Fibroblast of gingiva (primary cell): ENCODE measurements at places on chromosomes 7 and 10.

DNA sequence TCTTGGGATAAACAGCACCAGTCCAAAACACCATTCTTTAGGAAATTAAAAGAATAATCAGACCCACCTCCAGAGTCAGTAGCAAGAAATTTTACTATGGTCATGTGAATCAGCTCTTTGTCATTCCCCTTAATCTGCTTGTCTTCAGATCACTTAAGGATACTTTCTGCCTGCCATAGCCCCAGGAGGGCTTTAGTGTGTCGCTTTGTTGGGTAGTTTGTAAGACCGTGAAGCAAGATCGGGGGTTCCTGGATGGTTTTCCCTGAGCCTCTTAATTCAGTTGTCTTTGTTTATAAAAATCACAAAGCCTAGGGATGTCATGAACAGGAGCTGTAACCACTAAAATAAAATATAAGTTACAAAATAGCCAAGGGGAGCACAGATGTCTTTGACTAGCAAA lies 223.6 kb downstream of the RELN start:
- DNase-seq, result no peak

DNA sequence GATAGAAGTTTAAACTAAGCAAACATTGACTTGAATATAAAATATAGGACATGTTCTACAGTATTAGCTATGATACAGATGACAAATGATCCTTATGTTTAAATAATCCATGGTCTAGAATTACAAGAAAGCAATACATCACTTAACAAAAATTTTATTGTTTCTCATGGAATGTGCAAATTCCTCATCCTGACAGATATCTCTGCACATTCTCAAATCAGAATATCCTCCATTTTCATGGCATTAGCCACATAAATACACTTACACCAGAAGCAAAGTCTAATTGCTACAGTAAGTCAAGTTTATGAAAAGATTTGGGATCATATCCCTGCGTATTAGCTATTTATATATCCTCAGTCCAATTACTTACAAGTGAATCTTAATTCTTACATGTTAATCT lies 57.6 kb downstream of the PCLO start:
- no peak for DNase-seq

- DNase-seq, result no peak
These were observed 19.1 kb downstream of the ADAM8 start for GRCh38 chr10:133257489-133258065.

- DNase-seq, result no peak
These were observed 96.3 kb downstream of the OAT start for GRCh38 chr10:124322191-124322980.

DNA sequence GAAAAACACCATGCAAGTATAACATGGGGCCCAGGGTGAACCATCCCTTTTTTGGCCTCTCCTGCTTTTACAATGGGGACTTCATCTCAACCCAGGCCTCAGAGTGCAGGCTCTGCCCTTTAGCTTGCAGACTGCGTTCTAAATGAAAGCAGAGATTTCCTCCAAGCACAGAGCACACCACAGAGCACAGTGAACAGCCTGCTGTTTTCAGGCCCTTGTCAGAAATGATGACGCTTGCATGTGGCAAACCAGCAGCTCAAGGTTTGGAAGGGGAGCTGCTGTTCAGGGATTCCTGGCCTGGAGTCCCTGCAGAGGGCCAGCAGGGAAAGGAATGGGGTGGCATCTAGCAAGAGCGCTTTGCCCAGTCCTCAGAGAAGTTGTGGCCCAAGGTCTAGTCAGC lies 167.3 kb upstream of the CDCA7L start:
- DNase-seq, result no peak

GRCh38 chr7:151240536-151240935 lies 8.0 kb downstream of the SMARCD3 start:
- DNase-seq, result no peak

DNA sequence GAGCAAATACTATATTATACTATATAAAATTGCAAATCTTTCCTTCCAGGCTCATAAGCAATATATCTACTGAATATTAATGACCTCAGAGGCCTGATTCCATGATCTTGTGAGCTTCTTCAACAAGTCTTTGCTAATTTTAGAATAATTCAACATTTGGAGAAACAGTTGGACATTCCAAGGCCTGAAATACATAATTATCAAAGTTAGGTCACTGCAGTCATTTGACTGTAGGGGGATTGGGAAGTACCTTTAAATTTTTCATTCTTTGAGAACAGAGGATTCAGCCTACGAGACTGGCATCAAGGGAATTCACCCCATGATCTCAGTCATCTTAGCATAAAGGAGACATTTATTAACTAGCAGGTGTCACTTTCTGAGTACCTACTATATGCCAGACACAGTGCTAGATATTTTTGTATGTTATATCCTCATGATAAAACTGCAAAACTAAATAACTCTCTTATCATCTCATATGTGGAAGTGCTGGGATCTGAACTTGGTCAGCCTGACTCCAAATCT lies 85.4 kb downstream of the DOCK4 start:
- DNase-seq, result no peak

GRCh38 chr10:34126371-34127151 lies 688.5 kb downstream of the PARD3 start:
- no peak for DNase-seq

DNA sequence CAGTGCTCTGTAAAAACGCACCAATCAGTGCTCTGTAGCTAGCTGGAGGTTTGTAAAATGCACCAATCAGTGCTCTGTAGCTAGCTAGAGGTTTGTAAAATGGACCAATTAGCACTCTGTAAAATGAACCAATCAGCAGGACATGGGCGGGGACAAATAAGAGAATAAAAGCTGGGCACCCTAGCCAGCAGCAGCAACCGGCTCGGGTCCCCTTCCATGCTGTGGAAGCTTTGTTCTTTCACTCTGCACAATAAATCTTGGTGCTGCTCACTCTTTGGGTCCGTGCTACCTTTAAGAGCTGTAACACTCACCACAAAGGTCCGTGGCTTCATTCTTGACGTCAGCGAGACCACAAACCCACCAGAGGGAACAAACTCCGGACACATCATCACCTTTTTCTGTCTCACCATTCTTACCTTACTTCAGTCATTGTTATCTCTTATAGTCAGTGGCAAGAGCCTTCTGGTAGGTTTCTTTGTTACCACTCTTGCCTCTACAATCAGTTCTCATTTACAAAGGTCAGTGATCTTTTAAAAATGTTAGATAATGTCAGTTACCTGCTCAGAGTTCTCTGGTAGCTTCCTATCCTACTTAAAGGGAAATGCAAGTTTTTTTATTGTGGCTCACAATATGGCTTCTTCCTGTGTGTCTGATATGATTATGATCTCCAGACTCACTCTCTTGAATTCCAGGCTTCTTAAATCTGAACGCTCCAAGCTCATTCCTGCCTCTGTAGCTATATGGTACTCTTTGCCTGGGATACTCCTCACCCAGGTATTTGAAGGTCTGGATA lies 4.5 kb downstream of the STAM start:
- DNase-seq, result no peak

- DNase-seq, result no peak
These were observed 19.2 kb upstream of the IKZF1 start for GRCh38 chr7:50285269-50285668.

DNA sequence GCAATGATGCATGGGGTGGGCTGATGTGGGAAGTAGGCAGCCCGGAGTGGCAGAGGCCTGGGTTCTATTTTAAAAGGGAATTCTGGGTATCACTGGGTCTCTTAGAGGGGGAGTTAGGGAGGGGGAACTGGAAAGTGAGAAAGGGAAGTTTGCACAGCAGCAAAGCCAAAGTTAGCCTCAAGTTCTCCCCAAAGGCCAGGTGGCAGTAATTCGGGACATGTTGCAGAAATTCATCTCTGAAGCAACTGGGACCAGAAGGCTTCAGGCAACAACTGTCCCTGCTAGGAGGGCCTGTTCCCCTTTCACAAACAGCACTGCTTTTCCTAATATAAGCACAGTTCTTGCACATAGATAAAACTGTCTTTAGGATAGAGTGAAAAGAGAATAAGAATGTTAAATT lies 67.4 kb downstream of the NOD1 start:
- DNase-seq, result no peak

GRCh38 chr7:20240080-20240926 lies 23.1 kb upstream of the MACC1 start:
- no peak for DNase-seq

- DNase-seq, result no peak
These were observed 615.0 kb upstream of the MBL2 start for GRCh38 chr10:53387562-53387961.

DNA sequence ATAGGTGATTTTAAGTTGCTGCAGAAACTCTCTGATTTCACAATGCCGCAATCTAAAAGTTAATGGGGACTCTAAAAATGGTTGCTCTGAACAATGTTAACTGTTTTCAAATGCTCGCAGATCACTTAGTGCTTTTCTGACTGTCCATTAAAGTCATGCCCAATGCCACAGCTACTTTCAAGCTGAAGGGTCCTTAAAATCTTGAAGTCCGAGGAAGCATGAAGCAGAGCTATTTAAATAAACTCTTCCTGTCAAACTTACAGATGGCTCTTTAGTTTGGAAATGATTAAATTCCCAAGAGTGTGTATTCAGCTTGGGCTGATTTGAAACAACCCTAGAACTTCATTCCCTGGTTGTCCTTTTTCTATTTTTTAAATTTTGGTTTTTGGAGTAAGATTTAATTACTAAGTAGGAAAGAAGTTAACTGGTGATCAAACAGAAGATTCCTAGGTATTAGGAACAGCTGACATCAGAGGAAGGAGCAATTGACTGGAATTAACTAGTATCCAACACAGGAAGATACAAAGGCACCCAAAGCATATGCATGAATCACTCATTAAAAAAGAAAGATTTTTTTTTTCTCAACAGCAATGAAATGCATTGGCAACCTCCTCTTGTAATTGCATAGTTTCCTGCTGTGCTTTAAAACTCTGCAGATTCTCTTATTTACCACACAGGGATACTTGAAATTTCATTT lies 105.1 kb downstream of the NRP1 start:
- peak; percentile 58 for DNase-seq

GRCh38 chr10:63115732-63116383 lies 17.3 kb upstream of the NRBF2 start:
- DNase-seq, result peak; percentile 96

DNA sequence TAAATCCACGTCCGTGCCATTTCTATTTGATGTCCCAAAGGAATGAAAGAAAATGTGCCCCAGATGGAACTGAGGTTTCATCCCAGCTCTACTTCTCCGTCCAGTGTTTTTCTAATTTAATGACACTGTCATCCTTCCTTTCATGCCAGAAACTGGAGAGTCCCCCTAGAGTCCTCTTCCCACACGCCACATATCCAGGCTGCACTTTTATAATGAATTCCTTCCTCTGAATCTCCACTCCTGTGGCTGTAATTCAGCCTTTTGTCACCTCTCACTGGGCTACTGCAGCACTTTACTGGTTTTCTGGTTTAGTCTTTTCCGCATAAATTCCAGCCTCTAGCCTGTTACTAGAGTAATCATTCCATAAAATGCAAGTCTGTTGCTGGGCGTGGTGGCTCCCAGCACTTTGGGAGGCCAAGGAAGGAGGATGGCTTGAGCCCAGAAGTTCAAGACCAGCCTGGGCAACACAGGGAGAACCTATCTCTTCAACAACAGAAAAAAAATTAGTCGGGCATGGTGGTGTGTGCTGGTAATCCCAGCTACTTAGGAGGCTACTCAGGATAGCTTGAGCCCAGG lies 142.6 kb upstream of the RHEB start:
- no peak for DNase-seq

- DNase-seq, result no peak
These were observed 50.9 kb upstream of the SEMA3D start for GRCh38 chr7:85237721-85238120.

GRCh38 chr10:576130-576465 lies 113.4 kb downstream of the DIP2C start:
- peak; percentile 47 for DNase-seq

- DNase-seq, result peak; percentile 38
These were observed 945 bp downstream of the ADO start for GRCh38 chr10:62805231-62806099.

DNA sequence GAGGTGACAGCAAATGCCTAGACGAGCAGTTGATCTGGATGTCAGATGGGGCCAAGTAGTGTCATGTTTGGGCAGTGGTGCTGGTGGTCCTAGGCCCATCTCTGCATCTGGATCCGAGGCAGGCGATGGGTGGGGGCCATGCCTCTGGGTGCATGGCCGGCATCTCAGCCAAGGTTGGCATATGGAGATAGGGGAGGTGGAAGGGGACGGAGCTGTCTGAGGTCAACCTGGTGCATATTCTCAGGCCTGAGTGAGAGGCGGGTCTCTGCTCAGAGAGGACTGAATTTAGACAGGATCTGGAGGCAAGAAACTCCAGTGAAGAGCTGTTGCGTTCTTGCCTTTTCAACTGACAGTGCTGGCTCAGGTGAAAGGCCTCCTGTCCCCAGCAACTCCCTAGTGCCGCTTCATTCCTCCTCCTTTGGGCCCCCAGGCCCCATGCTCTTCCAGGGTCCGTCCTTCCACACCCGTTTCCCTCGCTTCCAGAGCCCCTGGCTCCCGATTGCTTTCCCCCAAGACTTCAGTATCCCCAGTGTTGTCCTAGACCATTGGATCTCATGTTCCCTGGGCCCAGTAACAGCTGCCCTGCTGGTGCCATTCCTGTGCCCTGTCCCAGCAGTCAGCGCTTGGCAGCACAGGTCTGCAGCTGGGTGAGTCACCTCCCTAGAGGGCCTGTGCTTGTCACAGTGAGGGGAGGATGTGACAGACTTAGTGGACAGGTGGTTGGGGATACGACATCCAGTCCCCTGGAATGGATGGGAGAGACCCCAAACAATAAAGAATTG lies 32.6 kb downstream of the GBX1 start:
- no peak for DNase-seq

GRCh38 chr7:106421181-106421762 lies 136.5 kb upstream of the NAMPT start:
- peak; percentile 97 for DNase-seq

DNA sequence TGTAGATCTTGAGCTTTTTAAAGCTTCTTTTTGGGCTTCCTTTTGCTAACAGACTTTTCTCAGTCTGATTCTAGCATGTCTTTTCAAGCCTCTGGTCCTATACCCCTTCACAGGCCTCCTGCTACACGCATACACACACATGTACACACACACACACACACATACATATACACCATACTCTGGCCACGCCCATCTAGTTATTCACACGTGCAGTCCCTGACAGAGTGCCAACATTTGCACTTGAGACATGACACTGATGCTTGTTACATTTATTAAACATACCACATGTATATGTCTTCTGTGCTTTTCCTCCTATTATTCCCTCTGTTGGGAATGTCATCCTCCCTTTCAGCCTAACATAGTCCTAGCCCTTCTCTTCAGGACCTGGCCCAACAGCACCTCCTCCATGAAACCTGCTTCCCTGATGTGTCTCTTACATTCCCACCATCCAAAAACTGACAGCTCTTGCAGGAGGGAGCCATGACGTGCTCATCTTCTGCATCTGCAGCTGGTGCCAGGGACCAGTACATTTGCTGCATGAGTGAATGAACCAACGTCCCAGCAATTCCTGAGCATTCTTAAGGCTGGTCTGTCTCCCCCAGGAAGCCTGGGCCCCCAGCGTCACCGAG lies 222.1 kb downstream of the ARHGAP12 start:
- no peak for DNase-seq
